Cardiac fibroblast (primary cell): ENCODE measurements at places on chromosomes 3 and 15.
A peak's percentile ranks its signal among the peaks of the same experiment; 100 is the strongest.

DNA sequence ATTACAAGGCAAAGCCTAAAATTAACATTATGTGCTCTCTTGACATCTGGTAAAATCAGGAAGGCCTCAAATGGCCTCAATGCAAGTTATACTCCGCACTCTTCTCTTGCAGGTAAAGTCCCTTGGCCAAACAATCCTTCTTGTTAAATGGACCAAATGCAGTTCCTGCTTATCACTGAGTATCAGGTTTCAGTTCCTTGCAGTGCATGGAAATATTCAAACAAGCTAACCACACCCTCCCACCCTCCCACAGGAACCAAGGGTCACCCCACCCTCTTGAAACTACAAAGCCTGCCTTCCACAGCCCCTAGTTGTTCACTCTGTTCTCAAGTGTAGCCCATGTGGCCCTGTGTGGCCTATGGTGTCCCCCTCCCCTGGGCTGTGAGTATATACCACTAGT is 171.9 kb upstream of the CADPS start:
- no peak for DNase-seq

DNA sequence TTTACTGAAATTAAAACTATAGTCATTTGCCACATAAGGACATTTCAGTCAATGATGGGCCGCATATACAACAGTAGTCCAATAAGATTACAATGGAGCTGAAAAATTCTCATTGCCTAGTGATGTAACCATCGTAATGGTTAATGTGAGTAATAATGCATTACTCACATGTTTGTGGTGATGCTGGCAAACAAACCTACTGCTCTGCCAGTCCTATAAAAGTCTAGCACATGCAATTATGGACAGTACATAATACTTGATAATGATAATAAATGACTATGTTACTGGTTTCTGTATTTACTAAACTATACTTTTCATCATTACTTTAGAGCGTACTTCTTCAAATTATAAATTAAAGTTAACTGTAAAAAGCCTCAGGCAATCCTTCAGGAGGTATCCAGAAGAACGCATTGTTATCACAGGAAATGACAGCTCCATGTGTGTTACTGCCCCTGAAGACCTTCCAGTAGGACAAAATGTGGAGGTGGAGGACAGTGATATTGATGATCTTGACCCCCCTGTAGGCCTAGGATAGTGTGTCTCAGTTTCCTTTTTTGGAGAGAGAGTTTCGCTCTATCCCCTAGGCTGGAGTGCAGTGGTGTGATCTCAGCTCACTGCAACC is 102.7 kb downstream of the ATP1B3 start:
- DNase-seq: peak; percentile 87

- DNase-seq: no peak
Observed at GRCh38 chr3:32816439-32817256, 1.1 kb upstream of the TRIM71 start.

DNA sequence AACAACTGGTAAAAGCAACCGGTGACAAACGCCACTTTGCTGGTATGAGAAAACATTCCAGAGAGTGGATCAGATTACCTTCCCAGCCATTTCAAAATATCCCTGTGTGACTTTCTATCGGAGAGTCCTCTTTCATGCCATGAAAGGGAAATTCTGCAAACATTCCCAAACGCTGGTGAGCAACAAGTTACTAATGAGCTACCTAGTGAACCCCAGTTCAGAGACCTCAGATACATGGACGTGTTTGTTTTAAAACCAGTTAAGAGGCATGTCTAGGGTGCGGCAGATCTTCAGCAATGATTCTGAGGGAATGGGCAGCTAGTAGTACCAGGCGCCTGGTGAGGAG is 418.2 kb upstream of the NR2F2 start:
- DNase-seq: no peak

- no peak for DNase-seq
Observed at GRCh38 chr3:139342054-139342453, 1.8 kb upstream of the MRPS22 start.

GRCh38 chr15:99117563-99118257 is 12.8 kb downstream of the SYNM start:
- no peak for DNase-seq

- DNase-seq: no peak
Observed at GRCh38 chr3:69144631-69145245, 22.3 kb upstream of the LMOD3 start.

DNA sequence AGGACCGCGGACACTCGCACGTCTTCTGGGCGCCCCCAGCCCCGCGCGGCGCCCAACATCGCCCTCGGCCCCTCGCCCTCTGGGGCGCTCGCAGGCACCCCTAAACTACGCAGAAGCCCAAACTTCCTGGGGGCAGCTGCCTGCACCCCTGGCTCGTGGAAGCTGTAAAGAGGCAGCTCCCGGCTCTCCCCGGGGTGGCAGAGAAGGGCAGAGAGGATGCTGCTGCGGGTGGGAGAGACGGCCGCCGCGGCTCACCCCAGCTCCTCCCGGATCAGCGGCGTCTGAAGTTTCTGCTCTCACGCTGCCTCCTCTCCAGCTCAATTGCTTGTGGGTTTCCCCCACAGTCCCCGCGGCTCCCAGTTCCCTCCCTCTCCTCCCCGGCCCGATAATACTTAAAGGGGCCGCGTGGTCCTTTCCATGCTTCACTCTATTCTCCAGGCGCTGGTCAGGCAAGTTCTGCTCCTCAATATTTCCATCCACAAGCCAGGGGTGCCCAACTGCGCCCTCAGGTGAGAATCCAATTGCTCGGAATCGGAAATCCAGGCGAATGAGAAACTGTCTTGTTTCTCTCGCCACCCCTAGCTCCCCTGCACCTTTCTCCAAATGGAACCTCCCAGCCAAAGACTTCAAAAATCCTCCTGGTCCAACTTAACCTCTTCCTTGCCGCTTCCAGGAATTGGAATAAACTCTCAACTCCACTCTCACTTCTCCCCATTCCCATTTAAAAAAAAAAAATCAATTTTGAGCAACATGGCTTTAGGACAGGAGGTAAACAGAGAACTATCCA is 748.5 kb downstream of the ROBO1 start:
- peak; percentile 95 for DNase-seq

- DNase-seq: peak; percentile 99
Observed at GRCh38 chr3:115790759-115791158, 167.4 kb downstream of the GAP43 start.

- DNase-seq: no peak
Observed at GRCh38 chr3:187262360-187262759, 29.2 kb downstream of the MASP1 start.

DNA sequence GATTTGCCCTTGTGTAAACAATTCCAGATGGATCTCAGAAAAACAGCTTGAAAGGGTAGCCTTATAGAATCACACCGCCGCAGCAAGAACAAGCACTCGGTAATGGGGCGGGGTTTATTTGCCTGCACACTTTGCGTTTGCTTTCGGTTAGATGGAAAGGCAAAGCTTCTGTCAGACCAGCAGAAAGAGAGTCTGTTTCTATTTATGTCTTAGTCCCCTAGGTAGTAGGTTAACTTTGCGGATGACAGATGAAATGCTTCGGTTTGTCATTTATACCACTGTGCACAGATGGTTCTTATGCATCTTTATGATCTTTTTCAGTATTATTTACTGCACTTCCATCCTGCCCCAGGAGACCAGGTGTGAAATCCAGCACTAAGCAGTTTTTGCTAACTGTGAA is 62.2 kb downstream of the PYDC2 start:
- no peak for DNase-seq

GRCh38 chr3:66386011-66386924 is 114.6 kb downstream of the LRIG1 start:
- DNase-seq: no peak

- peak; percentile 50 for DNase-seq
Observed at GRCh38 chr3:88038566-88038965, 20.2 kb downstream of the CGGBP1 start.

DNA sequence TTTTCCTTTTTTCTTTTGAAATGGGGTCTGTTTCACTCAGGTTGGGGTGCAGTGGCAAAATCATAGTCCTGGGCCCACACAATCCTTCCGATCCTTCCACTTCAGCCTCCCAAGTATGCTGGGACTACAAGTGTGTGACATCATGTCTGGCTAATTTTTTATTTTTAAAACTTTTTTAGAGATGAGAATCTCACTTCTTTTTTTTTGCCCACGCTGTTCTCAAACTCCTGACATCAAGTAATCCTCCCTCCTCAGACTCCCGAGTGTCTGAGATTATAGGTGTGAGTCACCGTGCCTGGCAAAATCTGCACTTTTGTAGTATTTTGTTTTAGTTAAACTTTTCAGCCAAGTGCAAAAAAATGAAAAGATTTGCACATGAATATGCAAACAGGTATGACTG is 171.0 kb downstream of the FNDC3B start:
- DNase-seq: peak; percentile 53

- peak; percentile 40 for DNase-seq
Observed at GRCh38 chr3:151328298-151328995, 902 bp downstream of the P2RY13 start.

DNA sequence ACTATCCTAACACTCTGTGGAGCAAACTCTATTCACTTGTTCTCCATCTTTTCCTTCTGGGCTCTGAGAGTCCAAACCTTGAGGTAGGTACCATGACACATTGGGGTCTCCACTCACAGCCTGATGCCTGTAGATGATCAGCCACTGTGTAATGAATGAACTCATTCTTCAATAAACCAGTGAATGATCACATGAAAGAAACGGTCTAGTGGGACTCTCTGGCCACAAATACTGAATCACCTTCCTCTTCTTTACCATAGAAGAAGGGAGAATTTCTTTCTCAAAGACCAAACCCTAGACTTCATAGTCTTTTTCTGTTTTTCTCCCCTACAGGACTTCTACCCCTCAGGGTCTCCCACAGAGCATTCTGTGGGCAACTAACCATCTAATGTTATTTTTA is 20.5 kb upstream of the ABHD2 start:
- no peak for DNase-seq

DNA sequence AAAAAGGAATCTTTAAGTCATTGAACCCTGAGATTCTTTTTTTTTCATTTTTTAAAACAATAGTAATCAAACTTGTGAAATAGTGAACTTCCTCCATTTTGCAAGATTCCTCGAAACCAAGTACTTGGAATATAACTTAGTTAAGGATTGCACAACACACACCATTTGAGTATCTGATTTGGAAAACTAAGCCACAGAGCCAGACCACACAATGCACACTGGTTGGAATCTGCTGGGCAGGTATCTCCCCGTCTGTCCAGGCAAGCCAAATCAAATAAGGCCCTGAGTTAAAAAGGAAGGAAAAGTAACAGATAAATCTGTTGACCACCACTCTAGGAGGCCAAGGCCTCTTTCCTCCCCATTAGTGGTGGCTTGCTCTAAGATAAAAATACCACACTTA is 177.5 kb upstream of the ICE2 start:
- DNase-seq: peak; percentile 55

GRCh38 chr15:100821327-100821726 is 58.3 kb upstream of the ALDH1A3 start:
- no peak for DNase-seq

- no peak for DNase-seq
Observed at GRCh38 chr3:85539232-85539631, 580.4 kb downstream of the CADM2 start.

DNA sequence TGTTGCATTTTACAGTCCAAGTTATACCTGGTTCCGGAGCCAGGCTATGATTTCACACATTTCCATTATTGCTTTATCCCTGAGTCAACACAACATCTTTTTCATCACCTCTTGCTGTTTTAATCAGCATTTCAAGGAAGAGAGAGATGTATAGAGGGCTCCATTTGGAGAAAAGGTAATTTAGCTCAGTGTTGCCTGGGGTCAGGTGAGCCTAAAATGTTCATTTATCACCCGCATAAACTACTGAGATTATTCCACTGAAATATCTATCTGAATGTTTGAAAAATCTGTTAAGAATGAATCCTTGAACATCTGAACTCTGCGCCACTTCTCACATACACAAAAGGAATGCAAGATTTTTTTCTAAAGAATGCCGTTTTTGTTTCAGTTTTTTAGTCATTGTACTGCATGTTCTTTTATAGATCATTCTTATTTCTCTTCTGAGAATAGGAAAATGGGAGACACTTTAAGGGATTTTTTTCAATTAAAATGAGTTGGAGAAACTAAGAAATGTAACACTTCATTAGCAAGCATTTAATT is 51.5 kb upstream of the AGTR1 start:
- no peak for DNase-seq

- DNase-seq: peak; percentile 95
Observed at GRCh38 chr3:49358217-49358883, at the start of gene GPX1. Gene GPX1, minus strand, starts transcription at chr3:49358353. Its CDS starts 75 bp downstream, at chr3:49358278.

DNA sequence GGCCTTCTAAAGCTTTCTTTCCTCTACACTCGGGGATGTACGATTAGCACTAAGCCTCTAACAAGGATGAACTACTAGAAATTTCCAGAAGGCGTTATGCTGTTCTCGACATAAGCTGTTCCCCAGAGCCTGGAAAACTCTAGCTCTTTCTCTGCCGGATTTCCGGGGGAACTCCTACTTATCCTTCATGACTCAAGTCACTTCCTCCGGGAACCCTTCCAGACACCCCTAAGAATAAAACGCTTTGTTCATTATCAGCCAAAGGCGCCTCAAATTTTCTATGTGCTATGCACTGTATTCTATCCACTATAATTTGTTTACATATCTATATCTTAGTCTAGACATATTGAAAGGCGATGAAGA is 455 bp upstream of the SNAP23 start:
- DNase-seq: peak; percentile 86

GRCh38 chr3:118946449-118946848 is 88.2 kb downstream of the IGSF11 start:
- DNase-seq: no peak

DNA sequence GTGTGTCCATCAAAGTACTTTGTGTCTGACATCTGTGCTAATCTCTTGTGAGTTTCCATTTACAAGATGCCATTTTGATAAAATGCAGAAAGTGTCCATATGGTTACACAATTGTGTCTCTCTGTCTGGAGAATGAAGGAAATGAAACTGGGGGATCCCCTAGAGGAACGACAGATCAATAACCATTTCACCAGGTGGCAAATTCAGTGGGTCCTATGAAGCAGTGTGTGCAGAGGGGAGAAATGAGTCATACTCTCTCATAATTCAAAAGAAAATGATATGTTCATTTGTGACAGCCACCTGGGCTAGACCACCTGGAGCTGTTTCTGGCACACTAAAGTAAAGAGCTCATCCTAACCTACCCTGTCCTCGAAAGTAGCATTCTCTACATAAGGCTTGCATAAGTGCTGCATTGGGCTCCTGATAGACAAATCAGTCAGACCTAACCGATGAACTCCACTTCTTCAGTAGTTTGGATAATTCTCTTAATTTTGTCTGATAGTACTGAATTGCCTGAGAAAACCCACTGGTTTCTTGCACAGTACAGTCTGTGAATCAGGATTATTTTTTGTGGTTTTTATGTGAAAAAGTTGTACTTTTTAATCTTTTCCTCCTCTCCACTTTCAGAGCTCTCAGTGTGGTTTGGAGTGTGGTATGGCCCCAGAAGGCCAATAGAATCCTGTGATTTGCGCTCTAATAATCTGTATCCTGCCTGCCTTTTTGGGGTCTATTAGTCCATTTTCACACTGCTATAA is 10.3 kb upstream of the CD47 start:
- no peak for DNase-seq

DNA sequence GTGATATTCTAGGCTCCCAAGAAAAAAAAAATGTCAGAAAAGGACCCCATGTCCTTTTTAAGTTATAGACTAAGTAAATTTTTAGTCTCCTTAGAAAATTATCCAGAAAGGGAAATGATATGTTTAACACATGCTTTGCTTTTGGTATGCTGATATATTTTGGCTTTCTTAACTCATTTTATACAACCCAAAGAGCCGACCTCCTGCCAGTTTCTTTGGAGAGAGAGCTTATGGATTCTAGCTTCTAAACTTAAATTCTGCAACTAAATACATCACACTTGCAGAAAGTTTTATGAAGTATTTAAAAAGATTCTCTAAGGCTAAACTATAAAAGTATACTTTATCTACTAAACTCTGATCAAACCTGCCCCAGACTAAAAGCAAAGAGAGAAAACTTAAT is 43.9 kb upstream of the ZPLD1 start:
- no peak for DNase-seq

GRCh38 chr3:172384836-172385235 is 63.4 kb downstream of the GHSR start:
- no peak for DNase-seq
